Lower lobe of right lung (tissue), 2 donors: ENCODE measurements at places on chromosomes 5 and 9. TPM values are rescaled to one million over a fixed set of nuclear protein-coding genes. Genes with fewer than 3 reads are reported as not detected.

ECSCR gene
- total RNA-seq: 48.8 TPM

PCDHA9 gene
- 0.32 TPM for total RNA-seq

CNTFR gene
- total RNA-seq: 2.5 TPM

CATSPER3 gene
- total RNA-seq: 0.68 TPM

SOHLH1 gene
- total RNA-seq: not detected

CTXN3 gene
- not detected for total RNA-seq

OTP gene
- total RNA-seq: not detected

FAM221B gene
- 0.32 TPM for total RNA-seq

NPR3 gene
- 35.8 TPM for total RNA-seq

MYO10 gene
- total RNA-seq: 51.5 TPM

PCDHGA4 gene
- total RNA-seq: 3.1 TPM

GAPT gene
- 6.5 TPM for total RNA-seq

ZDHHC11 gene
- 28.7 TPM for total RNA-seq

CYLC2 gene
- total RNA-seq: not detected

FIBCD1 gene
- total RNA-seq: 1.3 TPM

ABO gene
- 25.0 TPM for total RNA-seq

GFPT2 gene
- 13.4 TPM for total RNA-seq

SYK gene
- total RNA-seq: 88.9 TPM

SLC34A3 gene
- not detected for total RNA-seq

SLC6A19 gene
- not detected for total RNA-seq

ANKRD31 gene
- 0.27 TPM for total RNA-seq

TMEM167A gene
- total RNA-seq: 89.9 TPM

SV2C gene
- total RNA-seq: 0.32 TPM

EPB41L4B gene
- total RNA-seq: 12.1 TPM

TMC1 gene
- not detected for total RNA-seq

ADRB2 gene
- 26.4 TPM for total RNA-seq

ECM2 gene
- total RNA-seq: 9.4 TPM

KIF27 gene
- 10.4 TPM for total RNA-seq

BTNL8 gene
- total RNA-seq: 5.3 TPM

BARX1 gene
- not detected for total RNA-seq

MAPKAP1 gene
- 71.5 TPM for total RNA-seq

NDUFS6 gene
- total RNA-seq: 21.3 TPM

FAM163B gene
- total RNA-seq: not detected

B4GALT1 gene
- total RNA-seq: 72.0 TPM

BRIX1 gene
- 17.6 TPM for total RNA-seq

TAF11L10 gene
- total RNA-seq: not detected

ASTN2 gene
- 4.3 TPM for total RNA-seq

OR13C3 gene
- total RNA-seq: not detected

PCDHGB7 gene
- 15.9 TPM for total RNA-seq

ROR2 gene
- total RNA-seq: 3.8 TPM

SRD5A1 gene
- total RNA-seq: 8.3 TPM

TSLP gene
- 1.3 TPM for total RNA-seq

TLX3 gene
- total RNA-seq: not detected

IL13 gene
- not detected for total RNA-seq

NUP155 gene
- 18.0 TPM for total RNA-seq

HEMGN gene
- total RNA-seq: 0.56 TPM
